Naive thymus-derived CD4-positive, alpha-beta T cell (primary cell): ENCODE measurements at places on chromosomes 4 and X. TPM values are rescaled to one million over a fixed set of nuclear protein-coding genes. Genes with fewer than 3 reads are reported as not detected.

The LRP2BP gene
- polyA plus RNA-seq: 0.58 TPM

The SLC10A6 gene
- polyA plus RNA-seq: not detected

DNA sequence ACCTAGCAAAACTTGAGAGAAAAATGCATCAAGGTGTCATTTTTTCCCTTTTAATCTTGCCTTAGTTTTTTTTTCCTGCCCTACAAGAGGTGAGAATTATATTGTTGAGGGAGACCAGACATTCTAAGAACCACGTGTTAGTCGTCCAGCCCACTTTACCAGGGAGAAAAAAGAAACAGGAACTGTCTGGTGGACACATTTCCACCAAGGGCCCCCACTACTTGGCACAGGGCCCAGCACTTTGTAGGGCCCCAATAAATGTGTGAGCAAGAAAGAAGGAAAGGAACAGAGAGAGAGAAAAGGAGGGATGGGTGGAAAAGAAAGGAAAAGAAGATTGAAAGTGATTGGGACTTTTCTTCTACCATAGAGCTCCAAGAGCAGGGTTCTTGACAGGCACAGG, 3.9 kb upstream of the EGFL6 start:
- H3K27me3 ChIP-seq: no peaks in the 10 kb centered on the region
- H3K36me3 ChIP-seq: no peaks in the 10 kb centered on the region
- no peaks in the 10 kb centered on the region for H3K4me1 ChIP-seq

GRCh38 chr4:27357283-27357682, 496.6 kb downstream of the STIM2 start:
- H3K27me3 ChIP-seq: no peaks in the 10 kb centered on the region
- H3K27ac ChIP-seq: no peak overlapping the region
- H3K4me1 ChIP-seq: no peaks in the 10 kb centered on the region
- H3K4me3 ChIP-seq: no peak overlapping the region
- no peaks in the 10 kb centered on the region for H3K36me3 ChIP-seq
- no peak for DNase-seq

DNA sequence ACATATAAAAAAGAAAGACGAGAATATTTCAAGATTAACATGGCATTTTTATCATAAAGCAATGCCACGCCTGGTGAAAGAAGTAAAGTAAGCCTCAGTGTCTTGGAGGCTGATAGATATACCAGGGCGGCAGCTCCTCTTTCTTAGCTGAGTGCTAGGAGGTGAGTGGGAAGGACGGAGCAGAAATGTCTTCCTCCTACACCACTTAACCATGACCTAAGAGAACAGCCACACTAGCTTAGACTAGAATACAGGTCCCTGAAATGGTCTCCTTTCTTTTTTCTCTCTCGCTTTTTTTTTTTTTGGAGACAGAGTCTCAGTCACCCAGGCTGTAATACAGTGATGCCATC, 75.0 kb downstream of the NAF1 start:
- H3K4me3 ChIP-seq: no peak overlapping the region
- no peak overlapping the region for H3K27ac ChIP-seq
- H3K27me3 ChIP-seq: no peaks in the 10 kb centered on the region
- H3K36me3 ChIP-seq: no peaks in the 10 kb centered on the region
